Mesendoderm (in vitro differentiated cells): ENCODE measurements at places on chromosomes 1 and 21.
A peak's percentile ranks its signal among the peaks of the same experiment; 100 is the strongest.

- DNase-seq, result no peak
These were observed 25.1 kb downstream of the SPSB1 start for GRCh38 chr1:9317591-9318417.

DNA sequence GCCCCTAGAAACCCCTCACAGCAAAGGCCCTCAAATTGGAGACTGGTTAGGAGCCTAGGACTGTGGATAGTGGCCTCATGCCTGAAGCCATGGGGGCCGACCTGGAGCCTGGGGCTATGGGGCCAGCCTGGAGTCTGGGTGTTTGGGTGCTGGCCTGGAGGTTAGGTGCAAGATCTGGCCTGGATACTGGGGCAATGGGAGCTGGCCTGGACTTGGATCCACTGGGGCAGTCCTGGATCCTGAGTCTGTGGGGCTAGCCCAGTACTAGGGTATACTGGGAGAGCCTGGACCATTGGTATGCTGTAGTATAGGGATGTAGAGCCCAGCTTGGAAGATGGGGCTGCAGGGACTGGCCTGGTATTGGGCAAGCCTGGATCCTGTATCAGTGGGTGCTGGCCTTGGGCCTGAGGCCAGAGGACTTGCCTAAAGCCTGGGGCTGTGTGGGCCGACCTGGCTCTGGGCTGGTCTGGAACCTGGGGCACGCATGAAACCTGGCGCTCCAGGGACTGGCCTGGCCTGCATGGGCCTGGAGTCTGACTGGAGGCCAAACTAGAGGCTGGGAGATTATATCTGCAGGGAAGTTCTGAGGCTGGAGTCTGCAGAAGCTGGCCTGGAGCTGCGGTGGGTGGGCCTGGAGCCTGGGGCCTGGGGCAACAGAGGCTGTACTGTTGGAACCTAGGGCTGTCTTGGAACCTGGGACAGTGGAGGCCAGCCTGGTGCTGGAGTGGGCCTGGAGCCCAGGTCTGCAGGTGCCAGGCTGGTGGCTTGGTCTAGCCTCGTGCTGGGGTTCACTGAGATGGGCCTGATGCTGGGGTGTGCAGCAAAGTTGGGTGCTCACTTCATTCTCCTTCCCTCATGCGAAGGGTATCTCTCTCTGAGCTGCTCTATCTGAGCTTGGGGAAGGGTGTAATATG lies 12.6 kb upstream of the DENND1B start:
- no peak for DNase-seq

GRCh38 chr1:8465013-8465412 lies 147.1 kb downstream of the SLC45A1 start:
- peak; percentile 57 for DNase-seq

GRCh38 chr1:221336126-221336525 lies 405.8 kb downstream of the DUSP10 start:
- DNase-seq, result peak; percentile 75

- no peak for DNase-seq
These were observed 19.2 kb upstream of the TBX15 start for GRCh38 chr1:119007339-119007669.

GRCh38 chr1:10877894-10878293 lies 81.4 kb upstream of the CASZ1 start:
- DNase-seq, result no peak
